ENCODE measurements at places on chromosomes 7 and 10.

DNA sequence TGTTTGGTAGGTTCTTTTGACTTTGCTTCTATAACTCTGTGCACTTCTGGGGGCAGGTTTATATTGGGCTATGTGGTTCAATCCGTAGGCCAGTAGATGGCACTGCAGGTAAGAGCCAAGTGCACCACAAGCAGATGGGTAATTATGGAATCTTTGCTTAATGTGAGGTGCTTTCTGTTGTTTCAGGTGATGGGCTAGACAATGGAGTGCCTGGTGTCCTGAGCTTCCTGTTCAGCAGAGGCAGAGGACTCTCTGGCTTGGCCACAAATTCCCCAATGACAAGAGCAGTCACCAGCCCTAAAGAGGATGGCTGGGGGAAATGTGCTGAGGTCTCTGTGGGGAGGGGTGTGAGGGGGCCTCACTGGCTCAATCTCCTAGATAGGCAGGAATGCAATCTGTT lies 455.0 kb downstream of the CCSER2 start:
- peak; percentile 42 for DNase-seq

GRCh38 chr7:111041577-111041976 lies 49.4 kb upstream of the LRRN3 start:
- DNase-seq: no peak

DNA sequence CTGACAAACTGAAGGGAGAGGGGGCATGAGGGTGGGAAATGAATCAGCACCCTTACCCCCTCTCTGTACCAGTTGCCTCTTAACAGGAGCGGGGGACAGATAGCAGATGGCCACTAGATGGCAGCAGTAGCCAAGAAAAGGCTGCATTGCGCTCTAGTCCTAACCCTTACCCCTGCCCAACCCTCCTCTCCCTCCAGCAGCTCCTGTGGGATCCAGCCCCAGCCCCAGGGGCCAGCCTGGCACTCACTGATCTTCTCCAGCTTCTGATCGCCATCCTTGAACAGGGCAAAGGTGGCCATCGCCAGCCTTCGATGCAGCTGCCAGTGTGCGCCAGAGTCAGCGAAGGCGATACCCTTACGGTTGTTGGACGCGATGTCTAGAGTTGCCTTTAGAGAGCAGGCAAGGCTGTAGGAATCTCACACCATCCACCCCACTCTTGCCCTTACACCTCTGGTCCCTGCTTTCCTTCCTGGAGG lies 2.2 kb downstream of the CYP17A1 start:
- peak; percentile 84 for DNase-seq

DNA sequence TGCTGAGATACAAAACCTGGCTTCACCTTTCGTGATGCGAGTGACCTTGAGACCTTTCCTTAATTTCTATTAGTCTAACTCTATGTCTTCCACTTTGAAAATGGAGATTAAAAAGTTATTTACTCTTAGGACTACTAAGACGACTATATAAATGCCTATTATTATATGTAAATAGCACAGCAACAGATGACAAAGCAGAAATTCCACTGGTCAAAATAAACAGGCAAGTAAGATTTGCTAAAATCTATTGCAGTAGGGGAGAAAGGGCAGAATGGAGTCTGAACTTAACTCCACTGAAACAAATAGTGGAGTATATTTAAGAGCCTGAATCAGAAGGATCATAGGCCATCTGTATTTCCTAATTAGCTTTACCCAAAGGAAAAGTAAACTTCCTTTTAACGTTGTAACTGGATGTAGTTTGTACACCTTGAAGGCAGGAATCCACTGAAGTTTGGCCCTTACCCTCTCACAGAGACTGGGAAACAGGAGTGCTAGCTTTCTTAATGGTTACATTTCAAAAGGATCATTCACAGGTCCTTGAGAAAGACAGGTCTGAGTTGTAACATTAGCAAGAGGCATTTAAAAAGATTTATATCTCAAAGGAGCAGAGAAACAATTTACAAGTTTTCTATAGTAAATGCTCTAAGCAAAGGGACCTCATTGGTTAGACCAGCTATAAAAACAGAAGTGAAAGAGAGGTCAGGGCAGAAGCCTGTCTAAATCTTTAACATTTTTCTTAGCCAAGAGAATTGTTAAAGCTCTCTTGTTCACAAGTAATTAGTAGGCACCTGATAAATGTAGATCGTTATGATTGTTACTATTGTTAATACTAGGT lies 332.5 kb downstream of the ZWINT start:
- DNase-seq: no peak

GRCh38 chr10:7932301-7933036 lies 114.2 kb downstream of the TAF3 start:
- DNase-seq: no peak

- DNase-seq: no peak
Measured at GRCh38 chr10:84818961-84819360, 490.6 kb downstream of the CCSER2 start.

DNA sequence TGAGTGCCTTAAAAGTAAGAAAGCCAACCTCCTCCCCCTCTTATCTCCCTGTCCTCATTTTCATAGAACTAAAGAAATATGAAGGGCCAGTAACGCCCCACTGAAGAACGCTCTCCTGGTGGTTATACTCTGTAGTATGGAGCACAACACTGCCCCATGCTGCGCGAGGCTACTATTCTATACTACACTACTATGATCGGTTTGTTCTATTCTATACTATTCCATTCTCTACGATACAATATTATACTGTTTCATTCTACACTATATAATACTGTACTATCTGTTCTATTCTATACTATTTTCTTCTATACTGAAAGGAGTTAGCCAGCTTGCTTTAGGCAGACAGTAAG lies 34.8 kb downstream of the DIP2C start:
- no peak for DNase-seq

- DNase-seq: no peak
Measured at GRCh38 chr10:500876-501275, 188.6 kb downstream of the DIP2C start.

DNA sequence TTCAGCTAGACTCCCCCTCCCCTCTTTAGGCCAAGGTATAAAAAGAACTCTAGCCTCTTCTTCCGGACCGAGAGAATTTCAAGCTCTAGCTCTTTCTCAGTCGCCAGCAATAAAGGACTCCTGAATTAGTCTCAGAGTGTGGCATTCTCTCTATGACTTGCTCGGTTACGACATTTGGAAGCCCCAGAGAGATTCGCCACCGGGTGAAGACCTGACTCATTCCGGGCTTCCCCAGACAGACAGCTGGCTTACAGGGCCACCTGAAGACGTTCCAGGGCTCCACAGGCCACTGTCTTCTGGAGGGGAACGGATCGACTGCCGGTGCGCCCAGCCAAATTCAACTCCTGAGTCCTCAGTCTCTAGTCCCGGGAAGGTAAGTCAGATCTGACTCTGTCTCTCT lies at the start of gene AKR1B15:
Gene AKR1B15 (plus strand): TSS at position 234 of the 400 bp plus-strand sequence. CDS start 15,510 bp downstream, outside the sequence.
- peak; percentile 22 for DNase-seq

DNA sequence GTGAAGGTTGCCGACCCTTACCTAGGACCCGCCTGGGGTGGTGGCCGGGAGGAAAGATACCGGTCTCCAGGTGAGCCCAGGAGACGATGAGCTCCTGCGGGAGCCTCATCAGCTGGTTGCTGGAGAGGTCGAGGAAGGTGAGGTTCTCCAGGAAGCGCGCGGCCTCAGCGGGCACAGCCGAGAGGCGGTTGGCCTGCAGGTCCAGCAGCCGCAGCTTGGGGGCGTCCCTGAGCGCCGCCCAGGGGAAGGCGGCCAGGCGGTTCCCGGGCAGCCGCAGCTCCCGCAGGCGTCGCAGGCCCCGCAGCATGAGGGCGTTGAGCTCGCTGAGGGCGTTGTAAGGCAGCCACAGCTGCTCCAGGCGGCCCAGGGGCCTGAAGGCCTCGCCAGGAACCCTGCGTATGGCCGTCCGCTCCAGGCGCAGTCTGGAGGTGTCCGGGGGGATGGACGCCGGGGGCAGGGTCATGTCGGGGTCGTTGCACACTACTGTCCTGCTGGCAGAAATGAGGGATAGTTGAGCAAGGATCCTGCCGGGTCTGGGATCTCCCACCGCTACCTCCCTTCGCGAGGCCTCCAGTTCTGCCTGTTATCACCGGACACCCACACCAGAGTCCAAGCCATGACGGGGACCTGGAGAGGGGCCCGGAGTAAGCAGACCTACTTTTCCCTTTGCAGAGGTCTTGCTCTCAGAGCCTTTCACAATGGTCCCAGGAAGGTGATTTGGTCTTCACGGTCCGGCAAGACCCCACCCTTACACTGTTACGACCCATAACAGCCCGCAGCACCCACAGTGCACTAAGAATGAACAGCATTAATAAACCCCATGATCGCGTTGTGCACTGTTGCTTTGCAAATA lies 3.9 kb downstream of the LRIT1 start:
- no peak for DNase-seq

DNA sequence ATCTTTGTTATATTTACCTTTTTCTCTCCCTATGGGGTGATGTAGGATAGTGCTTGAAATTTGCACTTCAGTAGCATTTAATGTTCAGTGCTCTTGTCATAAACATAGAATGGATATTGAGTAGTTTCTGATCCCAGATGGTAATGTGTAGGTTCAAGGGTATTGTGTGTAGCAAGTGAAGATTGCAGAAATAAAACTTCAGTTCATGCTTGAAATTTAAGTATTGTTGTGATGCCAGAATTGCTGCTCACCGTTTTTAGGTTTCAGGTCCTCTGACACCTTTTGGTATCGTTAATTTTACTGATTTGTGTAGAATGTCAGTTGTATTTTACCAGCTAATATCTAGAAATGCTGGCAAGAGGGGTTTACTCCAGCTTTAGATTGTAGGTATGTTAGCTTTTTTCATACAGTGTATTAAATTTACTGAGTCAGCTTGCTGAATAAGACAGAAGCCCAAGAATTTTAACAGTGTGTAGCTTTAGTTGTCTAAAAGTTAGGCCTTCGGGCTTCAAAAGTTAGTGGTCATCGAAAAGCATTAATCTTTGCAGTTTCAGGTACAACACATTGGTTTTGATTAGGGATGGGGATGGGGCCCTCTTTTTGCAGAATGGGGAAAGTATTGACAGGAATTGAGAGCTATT lies 1.9 kb downstream of the PTEN start:
- no peak for DNase-seq

DNA sequence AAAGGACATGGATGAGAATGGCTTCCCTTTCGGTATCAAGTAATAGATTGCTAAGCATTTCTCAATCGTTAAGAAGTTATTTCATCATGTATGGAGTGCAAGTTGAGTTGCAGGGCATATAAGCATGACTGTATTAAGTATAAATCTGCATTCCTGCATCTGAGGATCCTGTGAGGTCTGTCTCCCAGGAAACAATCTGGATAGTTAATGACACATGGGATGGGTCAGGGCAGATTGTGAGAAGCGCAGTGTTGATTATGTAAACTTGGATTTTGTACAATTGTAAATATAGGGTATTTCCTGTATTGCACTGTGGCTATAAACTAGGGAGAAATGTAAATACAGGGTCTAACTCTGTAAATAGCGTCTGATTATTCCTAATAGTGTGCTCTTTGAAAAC lies 102.6 kb downstream of the PLXDC2 start:
- DNase-seq: peak; percentile 28

GRCh38 chr7:2820508-2820934 lies 23.6 kb downstream of the GNA12 start:
- DNase-seq: peak; percentile 83

DNA sequence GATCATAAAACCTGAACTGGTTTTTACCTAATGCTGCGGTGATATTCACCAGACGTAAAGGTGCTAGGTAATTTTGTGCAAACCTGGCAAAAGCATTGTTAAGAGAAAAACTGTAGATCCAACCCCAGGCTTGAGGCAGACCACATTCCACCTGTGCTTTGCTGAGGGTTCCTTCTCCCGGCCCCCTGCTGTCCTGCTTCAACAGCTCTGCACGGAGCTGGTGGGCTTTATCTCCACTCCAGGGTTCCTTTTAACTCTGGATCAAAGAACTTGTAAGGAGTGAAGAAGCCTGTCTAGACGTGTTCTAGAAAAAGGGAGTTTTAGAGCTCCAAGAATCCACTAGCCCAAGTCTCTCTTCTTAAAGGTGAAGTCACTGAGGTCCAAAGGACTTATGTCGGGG lies 87.5 kb upstream of the NMT2 start:
- no peak for DNase-seq

Data from RWPE1 (cell line).